ENCODE measurements at places on chromosomes 1 and 21.

DNA sequence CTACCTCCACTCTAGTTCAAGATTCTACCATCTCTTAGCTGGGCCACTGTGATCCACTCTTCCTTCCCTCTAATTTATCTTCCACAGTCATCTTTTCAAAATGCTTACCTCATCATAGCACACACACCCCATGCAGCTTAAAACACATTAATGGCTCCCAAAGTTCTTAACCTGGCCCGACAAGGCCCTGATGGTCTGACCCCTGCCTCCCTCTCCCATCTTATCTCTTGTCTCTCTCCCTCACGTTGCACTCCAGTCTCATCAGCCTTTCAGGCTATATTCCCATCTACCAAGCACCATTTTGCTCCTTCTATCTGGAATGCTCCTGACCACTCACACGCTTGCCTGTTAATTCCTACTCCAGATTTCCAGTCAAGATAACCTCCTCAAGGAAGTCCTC is 2.5 kb upstream of the ZBTB8A start:
- DNase-seq = no peak

DNA sequence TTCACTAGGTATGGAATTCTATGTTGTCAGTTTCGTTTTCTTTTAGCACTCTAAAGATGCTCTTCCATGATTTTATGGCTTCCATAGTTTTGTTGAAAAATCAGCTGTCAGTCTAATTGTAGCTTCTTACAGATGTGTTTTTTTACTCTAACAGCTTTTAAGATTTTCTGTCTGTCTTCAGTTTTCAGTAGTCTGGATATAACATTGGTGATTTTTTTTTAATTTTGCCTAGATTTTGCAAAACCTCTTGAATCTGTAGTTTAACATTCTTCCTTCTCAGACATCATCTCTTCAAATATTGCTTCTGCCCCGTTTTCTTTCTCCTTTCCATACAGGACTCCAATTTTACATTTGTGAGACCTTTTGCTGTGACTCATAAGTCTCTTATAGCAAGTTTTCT is 17.9 kb upstream of the DYRK1A start:
- no peak for DNase-seq

GRCh38 chr1:150477320-150477719 is 9.9 kb upstream of the TARS2 start:
- DNase-seq = no peak

GRCh38 chr1:3510136-3510955 is 55.9 kb downstream of the ARHGEF16 start:
- no peak for DNase-seq

- no peak for DNase-seq
Observed at GRCh38 chr1:78291418-78291817, 199.4 kb upstream of the PTGFR start.

- no peak for DNase-seq
Observed at GRCh38 chr1:215083383-215083961, 935 bp downstream of the KCNK2 start.

DNA sequence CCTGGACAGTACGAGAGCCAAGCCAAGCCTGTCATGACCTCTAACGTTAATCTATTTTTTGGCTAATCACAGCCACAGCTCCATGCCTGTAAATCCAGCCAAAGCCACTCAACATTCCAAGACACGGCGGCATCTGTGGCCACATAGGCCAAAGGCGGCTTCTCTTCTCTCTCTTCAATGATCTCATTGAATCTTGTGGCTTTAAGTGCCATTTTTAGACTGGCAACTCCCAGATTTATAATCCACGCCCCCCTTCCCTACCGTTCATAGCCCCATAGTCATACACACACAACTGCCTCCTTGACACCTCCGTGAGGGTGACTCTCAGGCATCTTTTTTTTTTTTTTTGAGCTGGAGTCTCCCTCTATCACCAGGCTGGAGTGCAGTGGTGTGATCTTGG is 5.7 kb upstream of the SELENON start:
- DNase-seq = no peak

DNA sequence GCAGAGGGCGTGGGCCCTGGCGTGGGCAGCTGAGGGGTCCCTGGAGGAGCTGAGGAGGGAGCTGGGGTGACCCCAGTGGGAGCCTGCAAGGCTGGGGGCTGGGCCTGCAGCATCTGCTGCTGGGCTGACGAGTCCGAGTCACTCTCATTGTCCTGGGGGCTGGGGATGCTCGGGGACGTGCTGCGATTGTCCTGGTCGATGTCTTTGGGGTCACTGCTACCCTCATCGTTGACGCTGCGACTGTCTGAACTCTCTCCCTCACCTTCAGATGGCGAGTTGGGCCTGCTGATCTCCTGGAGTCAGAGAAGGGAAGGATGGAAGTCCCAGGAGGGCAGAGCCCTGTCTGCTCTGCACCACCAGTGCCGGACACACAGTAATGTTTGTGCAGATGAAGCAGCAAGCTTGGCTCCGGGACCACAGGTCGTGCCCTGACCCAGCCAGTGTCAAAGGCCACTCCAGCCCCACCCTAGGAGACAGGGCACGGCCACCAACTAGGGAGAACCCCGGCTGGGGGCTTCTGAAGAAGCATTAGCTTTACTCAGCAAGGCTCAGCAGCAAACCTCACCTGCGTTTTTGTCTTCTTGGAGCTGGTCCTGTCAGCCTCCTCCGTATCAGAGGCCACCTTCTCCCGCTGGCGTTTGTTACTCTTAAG is 43.4 kb downstream of the SLC45A1 start:
- DNase-seq = no peak

GRCh38 chr1:173862769-173863223 is 5.0 kb downstream of the GAS5 start:
- no peak for DNase-seq

- DNase-seq = no peak
Observed at GRCh38 chr1:198701766-198702539, 63.1 kb downstream of the PTPRC start.

- no peak for DNase-seq
Observed at GRCh38 chr1:178973652-178974101, 52.0 kb upstream of the FAM20B start.

DNA sequence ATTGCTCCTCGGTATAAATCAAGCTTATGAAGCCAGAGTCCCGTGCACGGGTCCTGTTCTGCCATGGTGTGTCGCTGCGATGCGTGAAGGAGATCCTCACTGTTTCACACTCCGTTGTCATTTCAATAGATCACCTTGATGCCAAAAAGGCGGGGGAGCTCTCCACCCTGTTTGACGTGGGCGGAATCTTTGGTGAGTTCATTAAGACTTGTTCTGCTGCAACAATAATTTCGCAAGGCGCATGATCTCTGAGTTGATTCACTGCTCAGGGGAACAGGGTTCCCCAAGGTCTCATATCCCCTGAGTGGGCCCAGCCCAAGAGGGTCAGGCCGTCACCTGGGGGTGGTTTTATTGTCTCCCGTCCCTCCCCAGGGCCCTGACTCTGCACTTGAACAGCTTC is 50.0 kb downstream of the SLC37A1 start:
- peak; percentile 22 for DNase-seq

GRCh38 chr1:168129933-168130332 is 6.8 kb downstream of the GPR161 start:
- no peak for DNase-seq

DNA sequence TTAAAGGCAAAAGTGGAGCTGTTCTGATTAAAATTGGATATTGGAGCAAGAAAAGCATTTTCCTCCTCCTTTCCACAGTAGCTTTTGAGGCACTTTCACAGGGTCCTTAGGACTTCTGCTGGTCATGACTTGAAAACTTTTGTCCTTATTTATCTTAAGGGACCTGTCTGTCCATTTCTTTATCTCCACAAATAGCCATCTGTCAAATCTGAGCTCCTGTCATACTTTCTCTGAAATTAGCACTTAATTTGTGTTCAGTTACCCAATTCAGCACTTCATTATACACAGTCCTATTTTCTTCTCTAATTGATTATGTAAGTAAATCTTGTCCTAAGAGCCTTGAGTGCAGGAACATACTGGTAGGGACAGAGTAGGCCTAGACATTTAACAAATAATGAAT is 9.8 kb downstream of the POU2F1 start:
- no peak for DNase-seq

GRCh38 chr1:209109001-209109785 is 474.3 kb upstream of the CAMK1G start:
- DNase-seq = peak; percentile 23

GRCh38 chr1:193806079-193807048 is 620.0 kb upstream of the B3GALT2 start:
- DNase-seq = no peak

DNA sequence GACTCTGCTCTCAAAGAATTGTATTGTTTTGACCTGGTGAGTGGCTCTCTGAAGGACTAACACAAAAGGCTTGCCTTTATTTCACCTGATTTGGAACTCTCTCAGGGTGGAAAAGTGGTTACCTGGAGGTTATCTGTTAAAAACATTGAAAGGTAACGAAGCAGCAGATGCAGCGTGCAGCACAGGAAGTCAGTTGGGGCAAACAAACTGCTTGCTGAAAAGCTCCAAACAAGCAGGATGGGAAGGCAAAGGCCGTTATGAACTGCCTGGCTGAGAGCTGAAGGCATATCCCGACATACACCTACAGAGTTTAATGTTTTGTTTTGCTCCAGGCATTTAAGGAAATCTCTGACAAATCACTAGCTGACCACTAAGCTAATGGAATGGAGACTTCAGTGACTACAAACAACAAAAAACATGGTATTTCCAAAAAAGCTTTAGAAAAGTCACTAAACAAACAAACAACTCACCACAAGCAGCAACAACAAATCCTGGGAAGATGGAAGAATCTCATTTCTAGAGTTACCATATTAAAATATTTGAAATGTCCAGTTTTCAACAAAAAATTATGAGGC is 44.3 kb upstream of the BATF3 start:
- DNase-seq = no peak

DNA sequence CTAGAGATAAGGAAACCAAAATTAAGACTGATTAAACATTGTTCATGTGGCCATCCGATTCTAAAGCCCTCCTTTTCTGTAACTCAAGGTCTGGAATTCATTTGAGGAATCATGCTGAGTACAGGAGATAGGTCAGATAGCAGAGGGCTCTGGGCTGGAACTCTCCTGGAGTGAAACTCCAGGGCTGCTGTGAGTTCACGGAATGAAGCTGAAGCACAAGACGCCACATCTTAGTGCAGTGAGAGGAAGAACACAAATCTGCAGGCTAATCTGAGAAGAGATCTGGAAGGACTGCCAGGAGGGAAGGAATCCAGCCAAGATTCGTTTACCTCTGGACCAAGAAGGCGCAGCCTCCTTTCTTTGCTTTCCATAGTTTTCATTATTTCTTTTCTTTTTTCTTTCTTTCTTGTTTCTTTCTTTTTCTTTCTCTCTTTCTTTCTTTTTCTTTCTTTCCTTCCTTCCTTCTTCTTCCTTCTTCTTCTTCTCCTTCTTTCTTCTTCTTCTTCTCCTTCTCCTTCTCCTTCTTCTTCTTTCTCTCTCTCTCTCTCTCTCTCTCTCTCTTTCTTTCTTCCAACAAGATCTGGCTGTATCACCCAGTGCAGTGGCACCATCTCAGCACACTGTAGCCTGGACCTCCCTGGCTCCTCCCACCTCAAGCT is 74.8 kb upstream of the ATP1B1 start:
- no peak for DNase-seq

DNA sequence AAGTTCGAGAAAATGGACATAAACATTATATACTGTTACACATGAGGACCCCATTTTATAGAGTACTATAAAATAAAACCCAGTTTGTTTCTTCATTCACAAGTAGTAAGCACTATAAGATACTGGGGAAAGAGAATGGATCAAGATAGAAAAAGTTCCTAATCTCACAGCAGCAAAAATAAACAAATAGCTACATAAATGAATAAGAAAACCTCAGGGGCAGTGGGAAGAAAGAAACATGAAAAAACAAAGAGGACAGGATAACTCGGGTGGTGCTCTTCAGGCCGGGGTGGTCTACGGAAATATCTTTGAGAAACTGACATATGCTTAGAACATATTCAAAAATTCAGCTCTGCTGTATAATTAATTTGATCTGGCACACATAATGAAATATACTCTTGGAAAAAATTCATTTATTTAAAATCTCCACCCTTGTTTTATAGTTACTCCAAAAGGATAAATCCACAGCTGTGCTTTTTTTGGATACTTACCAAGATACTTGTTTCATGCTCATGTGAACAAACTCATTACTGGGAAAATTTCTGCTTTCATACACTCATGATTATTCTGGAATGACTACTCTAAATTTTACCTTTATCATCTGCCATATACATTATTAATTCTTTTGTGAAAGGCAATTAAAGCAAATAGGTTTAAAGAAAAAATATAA is 20.0 kb downstream of the CEP170 start:
- no peak for DNase-seq

DNA sequence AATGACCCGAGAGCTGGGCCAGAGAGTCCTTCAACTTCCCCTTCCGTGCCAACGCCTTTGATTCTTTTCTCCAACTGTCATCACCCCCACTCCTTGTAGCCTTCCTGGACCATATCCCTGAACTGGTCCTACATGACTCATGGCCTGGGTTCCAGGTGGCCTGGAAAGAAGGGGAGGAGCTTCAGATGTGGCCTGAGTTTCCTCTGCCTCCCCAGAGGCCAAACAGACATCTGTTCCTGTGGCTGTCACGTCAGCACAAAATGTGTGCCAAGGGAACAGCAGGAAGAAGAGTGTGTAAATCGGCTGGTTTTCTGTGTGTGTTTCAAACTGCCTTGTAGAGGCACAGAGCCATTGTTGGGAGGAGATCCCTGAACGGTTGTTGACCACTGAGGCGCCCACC is 24.9 kb upstream of the KIRREL1 start:
- DNase-seq = peak; percentile 91

GRCh38 chr1:183926983-183927382 is 110.5 kb downstream of the COLGALT2 start:
- no peak for DNase-seq

GRCh38 chr1:210598135-210598652 is 269.5 kb downstream of the HHAT start:
- peak; percentile 75 for DNase-seq

- DNase-seq = no peak
Observed at GRCh38 chr1:118334506-118334905, 149.5 kb upstream of the SPAG17 start.

DNA sequence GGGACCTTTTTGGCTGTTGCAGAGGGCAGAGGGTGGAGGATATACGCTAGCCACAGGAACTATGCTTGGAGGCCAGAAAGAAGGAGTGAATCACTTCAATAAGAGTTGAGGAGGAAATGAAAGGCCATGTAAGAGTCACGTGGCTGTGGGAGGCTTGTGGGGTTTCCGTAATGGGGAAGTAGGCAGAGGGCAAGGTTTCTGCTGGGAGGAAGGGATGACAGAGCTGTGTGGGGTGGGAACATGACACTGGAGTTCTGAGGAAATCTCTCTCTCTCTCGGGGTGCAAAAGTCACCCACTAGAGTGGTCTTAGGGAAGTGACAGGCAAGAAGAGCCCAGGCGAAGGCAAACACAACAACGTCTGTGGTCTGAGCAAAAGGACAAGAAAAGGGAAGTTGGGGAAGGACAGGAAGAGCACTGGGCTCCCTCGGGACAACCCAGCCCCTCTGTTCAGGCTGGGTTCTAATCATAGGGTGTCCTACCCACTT is 3.9 kb upstream of the CD1C start:
- DNase-seq = peak; percentile 2

GRCh38 chr1:178684542-178685000 is 40.5 kb upstream of the RALGPS2 start:
- DNase-seq = peak; percentile 97

Data from bronchial epithelial cell (primary cell).